ENCODE measurements at places on chromosomes 5 and 9.

DNA sequence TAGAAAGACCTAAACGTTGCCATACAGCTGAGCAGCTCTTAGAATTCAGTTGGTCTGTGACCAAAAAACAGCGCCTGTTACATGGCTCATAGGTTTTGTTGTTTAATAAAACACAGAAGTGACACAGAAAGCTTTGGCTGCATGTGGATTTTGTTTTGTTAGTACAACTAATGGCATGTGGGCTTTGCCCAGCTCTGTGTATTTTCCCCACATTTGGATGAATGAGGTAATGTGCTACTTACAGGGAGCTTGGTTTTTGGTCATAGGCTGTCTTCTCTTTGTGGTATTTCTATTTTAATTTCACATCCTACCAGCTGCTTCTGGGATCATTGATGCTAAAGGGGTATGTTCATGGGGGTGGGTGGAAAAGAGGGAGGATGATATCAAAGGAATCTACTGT is 37.0 kb upstream of the POU4F3 start:
- no peak for DNase-seq

DNA sequence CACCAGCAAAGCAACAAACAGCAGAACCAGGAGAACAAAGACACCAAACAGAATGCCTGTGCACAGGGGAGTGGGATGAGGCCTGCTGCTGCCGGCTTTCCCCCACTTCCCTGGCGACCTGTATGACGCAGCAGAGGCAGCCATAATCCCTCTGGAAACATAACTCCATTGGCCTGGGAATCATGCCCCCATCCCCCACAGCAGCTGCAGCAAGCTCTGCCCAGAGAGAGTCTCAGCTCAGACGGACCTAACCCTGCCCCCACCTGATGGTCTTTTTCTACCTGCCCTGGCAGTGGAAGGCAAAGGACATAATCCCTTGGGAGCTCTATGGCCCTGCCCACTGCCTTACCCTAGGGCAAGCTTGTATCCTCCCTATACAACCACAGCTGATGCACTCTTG is 81.8 kb upstream of the FANCC start:
- no peak for DNase-seq

DNA sequence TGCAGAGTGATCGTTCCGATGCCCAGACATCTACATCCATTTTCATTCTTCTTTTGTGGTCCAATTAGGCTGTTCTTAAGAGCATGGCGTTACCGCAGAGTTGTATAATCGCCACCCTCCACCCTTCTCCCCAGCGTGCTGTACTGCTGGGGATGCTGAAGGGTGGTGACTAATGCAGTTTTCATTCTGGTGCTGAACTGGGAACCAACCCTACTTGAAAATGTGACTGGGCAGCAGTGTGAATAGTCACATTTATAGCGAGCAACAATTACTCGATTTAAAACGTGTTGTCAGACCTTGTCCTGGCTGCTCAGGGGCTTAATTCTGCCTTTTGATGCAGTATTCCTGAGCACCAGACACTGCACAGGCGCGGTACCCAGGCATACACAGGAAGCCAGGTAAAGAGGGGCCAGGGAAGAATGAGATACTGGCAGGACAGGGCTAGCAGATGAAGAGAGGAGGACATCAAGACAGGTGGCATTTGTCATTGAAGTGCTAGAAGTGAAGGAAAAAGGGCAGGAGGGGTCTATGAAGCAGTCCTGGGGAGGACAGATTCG is 719 bp upstream of the ISCA1 start:
- DNase-seq = no peak

DNA sequence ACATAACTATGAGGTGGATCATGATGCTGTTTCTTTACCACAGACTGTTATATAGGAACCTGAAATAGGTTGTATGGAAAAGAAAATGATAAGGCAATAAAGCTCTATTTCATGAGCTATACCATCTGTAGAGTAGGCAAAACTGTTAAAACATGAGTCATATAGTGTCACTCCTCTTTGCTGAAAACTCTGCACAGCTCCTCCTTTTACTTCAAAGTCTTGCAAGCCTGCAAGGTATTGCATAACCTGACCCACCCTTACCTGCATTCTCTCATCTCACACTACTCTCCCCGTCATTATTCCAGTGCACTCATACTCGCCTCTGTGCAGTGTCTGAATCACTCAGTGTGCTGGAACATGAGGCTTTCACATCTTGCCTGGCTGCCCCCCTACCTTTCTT is 790.1 kb downstream of the EFNA5 start:
- DNase-seq = no peak

DNA sequence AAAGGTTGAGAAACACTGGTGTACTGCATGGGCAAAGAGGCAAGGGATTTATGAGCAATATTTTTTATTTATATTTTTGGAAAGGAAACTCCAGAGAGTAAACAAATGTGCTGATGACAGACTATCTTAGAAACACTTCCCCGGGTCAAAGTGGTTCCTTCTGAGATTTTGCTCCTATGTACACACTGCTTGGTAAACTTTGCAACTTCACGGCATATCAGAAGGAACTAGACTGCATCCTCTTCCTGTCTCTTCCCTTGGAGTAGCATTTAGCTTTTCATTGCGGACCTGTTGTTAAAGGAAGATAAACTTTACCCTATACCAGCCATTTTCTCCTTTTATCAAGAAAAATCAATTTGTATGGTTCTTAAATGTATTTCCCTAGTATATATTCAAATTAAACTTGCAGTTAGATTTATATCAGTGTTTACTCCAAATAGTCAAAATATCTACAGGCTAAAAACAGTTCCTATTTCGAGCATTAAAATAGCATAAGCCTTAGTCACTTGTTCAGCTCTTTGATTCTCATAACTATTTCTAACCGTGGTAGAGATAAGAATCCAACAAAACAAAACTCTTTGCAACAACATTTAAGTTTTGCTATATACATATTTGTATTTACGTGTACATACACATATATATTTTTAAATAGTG is 48.0 kb upstream of the LRRC19 start:
- DNase-seq = peak; percentile 98

- no peak for DNase-seq
Measured at GRCh38 chr5:110343616-110344015, 382.9 kb downstream of the TMEM232 start.

GRCh38 chr5:198516-199196 is 7.4 kb downstream of the LRRC14B start:
- no peak for DNase-seq

DNA sequence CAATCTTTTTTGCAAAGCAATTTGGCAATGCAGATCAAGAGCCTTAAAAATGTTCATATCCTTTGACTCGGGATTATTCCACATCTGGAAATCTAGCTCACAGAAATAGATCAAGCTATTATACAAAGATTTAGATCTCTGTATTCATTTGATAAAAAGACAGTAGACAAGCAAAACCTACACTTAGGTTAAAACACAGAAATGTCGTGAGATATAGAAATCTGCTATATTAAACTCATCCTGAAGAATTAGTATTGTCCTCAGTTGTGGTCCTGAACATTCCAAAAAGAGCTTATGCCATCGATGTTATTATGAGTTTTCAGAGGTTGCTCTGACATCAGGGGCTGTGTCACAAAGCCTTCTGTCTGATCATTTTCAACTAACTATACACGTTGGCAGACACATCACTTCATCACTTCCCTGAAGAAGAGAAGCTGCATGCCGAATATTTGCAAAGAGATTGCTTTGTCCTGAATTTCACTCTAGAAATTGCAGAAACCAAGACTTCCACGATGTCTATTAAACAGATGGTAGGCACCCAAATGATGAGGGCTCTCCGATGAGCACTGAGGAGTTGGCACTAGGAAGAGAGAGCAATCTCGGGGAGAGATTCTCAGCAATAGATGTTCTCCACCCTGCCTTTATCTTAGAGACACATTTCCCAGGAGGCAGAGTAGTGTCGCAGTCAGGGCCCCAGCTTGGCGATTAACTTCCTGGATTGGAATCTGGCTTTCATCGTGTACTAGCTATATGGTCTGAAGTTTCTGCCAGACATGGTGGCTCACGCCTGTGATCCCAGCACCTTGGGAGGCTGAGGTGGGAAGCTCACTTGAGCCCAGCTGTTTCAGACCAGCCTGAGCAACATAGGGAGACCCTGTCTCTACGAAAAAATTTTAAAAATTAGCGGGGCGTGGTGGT is 1.9 kb upstream of the UBTD2 start:
- DNase-seq = no peak

- no peak for DNase-seq
Measured at GRCh38 chr5:169837686-169838085, 142.6 kb downstream of the INSYN2B start.

DNA sequence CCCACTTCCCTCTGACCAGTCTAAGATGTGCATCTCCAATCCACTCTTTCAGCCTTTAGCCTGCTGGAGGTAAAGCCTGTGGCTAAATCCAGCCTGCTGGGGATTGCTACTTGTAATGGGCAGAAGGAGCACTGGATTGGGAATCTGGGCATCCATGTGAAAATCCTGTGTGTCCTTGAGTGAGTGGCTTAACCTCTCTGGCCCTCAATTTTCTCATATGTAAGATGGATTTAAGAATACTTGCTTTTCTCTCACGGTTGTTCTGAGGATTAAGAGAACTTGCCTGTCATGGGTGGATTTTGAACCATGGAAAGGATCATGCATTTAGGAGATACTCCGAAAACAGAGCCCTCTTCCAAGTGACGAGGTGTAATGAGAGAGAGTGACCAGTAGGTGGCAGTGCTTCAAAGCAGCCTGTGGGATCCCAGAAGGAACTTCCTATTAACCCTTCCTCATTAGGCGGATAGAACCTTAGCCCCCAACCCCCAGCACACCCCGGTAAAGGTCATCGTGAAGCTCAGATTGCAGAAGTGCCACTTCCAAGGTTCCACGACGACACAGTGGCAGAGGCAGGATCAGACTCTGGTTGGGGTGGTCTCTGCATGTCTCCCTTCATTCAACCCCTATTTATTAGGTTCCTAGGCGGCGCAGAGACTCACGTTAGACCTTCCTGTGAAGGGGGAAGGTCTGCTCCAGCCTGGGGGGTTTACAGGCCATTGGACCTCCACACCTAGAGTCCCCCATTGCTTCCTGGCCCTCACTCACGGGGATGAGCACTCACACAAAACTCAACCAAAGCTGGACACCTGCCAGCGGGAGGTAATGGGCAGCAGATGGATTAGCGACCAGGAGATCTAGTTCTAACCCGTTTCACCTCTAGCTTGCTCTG is 68.7 kb upstream of the ZNF618 start:
- peak; percentile 73 for DNase-seq

DNA sequence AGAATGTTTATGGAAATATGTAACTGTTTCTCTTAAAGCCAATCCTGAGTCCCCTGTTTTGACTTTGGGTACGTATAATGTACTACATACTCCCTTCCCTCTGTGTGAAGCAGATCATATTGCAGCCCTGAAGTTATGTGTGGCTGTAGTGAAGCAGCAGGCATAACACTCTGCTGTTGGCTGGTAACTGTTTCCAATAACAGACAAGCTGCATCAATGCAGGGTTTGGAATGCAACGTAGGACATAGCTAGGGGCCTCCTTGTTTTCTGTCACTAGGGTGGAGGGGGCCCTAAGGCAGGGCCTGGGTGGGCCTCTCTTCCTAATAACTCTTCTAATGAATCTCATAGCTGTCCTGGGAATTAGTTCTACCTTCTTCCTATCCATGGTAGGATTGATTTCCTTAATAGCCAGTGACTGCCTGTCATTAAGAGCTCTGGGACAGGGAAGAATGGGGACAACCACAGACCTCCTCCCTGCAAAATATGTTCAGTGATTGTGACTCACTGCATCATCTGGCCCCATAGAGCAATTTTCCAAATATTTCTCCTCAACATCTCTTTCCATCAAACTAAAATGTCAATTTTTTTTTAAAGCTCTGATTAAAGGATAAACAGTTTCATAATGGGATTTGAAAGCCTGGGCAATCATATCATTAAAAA is 129.6 kb upstream of the HMHB1 start:
- no peak for DNase-seq

GRCh38 chr9:98375138-98375726 is 119.8 kb upstream of the TBC1D2 start:
- DNase-seq = peak; percentile 42

DNA sequence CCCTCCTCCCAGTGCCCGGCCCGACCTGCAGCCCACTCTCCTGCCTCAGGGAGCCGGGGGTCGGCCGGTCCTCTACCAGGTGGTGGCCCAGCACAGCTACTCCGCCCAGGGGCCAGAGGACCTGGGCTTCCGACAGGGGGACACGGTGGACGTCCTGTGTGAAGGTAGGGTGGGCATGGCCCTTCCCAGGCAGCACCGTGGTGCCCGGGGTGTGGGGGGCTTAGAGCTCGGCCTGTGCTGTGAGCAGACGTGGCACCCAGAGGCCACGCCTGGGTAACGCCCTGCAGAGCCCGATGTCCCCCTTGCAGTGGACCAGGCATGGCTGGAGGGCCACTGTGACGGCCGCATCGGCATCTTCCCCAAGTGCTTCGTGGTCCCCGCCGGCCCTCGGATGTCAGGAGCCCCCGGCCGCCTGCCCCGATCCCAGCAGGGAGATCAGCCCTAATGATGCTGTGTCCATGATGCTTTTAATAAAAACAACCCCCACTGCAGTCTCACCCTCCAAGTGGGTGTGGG is 7.2 kb downstream of the ENTPD8 start:
- DNase-seq = no peak

- no peak for DNase-seq
Measured at GRCh38 chr9:133576875-133577736, 32.1 kb downstream of the FAM163B start.

DNA sequence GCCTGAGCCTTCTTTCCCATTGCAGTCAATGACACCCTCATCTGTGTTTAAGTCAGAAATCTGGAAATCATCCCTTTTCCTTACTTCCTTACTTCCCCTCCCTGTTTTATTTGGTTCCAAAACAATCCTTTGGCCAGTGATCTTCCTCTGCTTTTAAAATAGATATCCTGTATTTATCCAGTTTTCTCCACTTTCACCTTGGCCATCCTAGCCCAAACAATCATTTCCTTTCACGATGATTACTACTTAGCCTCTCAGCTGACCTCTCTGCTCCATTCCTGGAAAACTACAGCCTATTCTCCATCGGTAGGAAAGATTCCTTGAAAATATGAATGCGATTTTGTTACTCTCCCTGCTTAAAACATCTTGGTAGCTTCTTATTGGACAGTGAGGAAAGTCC is 565.4 kb downstream of the TLR4 start:
- DNase-seq = no peak

GRCh38 chr9:122190597-122191381 is 31.1 kb downstream of the MORN5 start:
- no peak for DNase-seq

GRCh38 chr5:99600952-99601351 is 672.1 kb upstream of the CHD1 start:
- peak; percentile 12 for DNase-seq

- DNase-seq = no peak
Measured at GRCh38 chr5:180171568-180172094, 37.4 kb downstream of the RASGEF1C start.

- DNase-seq = no peak
Measured at GRCh38 chr9:28970241-28970654, 1397.0 kb upstream of the C9orf72 start.

GRCh38 chr5:96455789-96456188 is 22.7 kb upstream of the PCSK1 start:
- no peak for DNase-seq

DNA sequence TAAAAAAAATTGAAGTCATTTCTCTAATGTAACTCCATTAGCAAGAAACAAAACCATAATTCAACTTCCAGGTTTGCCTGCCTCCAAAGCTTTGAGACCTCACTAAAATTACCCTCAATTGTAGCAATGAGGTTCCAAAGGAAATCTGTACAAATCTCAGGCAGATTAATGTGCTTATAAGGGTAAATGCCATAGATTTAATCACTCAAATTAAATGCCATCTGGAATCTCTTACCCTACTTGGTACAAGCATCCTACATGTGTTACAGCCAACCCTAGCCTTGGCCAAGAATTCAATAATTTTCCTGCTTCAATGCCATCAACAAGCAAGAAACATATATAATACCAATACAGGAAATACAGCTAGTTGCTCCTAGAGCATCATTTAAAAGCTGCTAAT is 452.8 kb downstream of the RAB3C start:
- no peak for DNase-seq

Data from endothelial cell of umbilical vein (primary cell).